ENCODE measurements at places on chromosomes 4 and X.

GRCh38 chrX:23383411-23383810 lies 48.8 kb downstream of the PTCHD1 start:
- DNase-seq, result peak; percentile 9

DNA sequence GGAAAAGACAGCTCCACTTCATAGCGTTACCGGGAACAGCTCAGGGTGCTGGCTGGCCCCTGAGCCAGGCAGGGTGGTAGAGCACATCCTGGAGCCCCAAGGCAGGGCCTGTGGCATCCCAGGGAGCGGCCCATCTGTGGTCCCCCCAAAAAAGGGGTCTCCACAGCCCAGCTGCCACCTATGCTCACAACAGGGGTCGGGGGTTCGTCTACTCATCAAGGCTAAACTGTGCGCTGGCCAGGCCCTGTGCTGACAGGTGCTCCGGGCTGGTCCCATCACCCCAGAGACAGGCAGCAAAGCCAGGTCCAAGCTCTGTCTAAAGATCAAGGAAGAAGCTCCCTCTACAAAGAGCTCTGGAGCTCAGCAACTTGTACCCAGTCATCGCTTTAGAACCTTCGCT lies 77.9 kb downstream of the DCTD start:
- no peak for DNase-seq

- DNase-seq, result no peak
These were observed 37.2 kb upstream of the SPANXC start for GRCh38 chrX:141279476-141279875.

DNA sequence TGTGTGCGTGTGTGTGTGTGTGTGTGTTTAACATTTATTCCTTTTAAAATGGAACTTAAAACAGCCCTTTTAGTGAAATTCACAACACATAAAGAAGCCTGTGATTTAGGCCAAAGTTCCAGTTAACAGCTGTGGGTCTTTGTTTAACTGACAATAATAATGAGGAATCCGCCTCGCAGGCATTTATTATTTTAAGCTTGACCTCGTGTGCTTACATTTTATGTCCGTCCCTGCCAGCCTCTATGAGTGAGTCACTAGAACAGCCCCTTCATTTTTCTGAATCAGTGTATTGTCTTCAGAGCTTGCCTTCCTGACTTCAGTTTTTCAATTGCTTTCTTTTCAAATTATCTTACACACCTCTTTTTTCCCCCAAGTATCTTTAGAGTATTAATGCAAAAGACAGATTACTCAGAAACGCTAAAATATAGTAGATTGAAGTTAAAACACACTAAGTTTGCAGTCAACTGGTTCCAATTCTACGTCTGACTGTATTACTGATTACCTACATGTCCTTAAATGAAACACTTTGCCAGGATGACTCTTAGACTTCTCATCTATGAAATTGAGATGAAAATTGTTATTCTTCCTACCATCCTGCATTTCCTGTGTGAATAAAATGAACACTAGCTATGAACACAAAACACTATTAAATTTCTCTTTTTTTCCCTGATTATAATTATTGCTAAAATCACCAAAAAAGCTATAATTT lies 319.6 kb upstream of the HS3ST1 start:
- no peak for DNase-seq

DNA sequence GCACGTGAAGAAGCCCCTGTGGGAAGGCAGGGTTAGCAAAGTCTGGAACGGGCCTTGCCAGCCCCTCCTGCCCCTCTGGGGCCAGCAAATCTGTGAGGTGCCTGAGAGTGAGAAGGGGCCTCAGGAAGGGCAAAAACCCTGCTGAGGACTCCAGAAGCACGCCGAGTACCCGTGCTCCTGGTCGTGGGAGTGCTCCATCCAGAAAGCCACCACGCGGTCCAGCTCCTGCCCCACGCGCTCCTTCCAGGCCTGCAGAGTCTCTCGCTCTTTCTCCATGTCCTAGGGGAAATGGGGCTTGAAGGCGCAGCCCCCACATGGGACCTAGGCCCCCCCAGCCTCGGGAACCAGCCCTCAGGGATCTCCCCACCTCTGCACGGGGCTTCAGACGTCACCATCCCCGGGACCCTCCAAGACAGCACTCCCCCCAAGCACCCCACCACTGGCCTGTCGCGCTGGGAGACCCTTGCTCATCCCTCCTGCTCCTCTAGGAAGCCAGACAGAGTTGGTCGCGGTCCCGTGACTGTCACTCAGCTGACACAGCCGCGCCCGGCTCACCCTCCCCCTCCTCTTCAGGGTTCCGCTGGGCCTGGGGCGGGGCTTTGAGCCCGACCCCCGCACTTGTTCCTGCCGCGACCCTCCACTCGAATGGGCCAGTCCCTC lies at the start of gene RENBP:
Gene RENBP, minus strand, starts transcription at position 504 of the 660 bp plus-strand sequence. Its CDS starts 33 bp downstream, at position 471.
- peak; percentile 35 for DNase-seq

DNA sequence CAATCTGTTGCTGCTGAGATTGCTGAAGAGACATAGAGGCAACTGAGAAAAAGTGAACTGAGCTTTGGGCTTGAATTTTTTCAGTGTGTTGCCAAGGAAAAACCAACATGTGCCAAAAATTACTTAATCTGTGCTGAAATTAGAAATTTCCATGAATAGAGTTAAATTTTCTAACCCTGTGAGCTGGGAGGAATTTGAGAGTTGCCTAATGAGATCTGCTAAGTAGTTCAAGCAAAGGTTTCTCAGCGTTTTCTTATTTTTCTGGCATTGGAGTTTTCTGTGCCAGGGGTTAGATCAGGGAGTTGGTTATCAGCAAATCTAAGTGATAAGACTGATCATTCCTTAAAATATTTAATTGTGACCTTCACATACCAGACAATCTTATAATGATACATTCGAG lies 457.5 kb upstream of the GNPDA2 start:
- DNase-seq, result no peak

DNA sequence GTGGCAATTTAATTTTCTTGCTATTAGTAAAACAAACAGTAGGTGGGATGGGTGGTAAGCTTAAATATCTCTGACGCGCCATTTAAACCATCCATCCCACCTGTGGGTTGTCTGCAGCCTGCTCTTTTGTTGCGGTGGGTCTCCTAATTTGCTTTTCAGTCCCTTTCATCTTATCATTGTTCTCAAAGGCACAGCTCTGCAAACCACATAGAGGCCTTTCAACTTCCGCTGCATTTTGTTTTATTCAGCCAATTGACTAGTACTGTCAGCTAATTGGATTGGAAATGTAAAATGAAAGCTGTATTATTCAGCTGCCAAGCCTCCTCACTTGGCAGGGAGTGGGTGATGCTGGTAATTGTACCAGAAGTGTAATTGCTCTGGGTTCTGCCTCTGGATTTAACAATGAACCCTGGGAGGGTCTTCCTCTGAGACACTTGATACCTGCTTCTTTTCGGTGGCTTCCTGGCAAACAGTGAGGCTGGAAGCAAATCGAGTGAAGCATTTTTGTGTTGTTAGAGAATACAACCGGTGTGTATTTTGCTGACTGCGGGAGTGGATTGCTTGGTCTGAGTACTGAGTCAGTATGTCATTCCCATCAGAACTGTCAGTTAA lies 165.6 kb downstream of the FRAS1 start:
- no peak for DNase-seq

- DNase-seq, result no peak
These were observed 352.4 kb downstream of the GRIA2 start for GRCh38 chr4:157572951-157573350.

DNA sequence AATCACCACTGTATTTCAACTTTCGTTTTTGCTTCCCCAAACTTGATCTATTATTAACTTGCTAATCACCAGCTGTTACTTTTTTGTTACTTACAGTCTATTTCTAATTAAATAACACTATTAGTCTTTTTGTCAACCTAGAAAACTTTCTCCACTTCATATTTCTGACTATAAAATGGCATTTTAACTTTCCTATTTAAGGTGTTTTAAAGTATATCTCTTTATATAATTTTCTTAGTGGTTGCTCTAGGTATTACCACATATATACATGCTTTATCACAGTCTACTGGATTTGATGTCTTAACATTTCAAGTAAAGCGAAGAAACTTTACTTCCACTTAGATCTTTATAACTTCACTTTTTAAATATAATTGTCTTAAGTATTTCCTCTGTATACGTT lies 421.2 kb downstream of the DCAF12L2 start:
- no peak for DNase-seq

DNA sequence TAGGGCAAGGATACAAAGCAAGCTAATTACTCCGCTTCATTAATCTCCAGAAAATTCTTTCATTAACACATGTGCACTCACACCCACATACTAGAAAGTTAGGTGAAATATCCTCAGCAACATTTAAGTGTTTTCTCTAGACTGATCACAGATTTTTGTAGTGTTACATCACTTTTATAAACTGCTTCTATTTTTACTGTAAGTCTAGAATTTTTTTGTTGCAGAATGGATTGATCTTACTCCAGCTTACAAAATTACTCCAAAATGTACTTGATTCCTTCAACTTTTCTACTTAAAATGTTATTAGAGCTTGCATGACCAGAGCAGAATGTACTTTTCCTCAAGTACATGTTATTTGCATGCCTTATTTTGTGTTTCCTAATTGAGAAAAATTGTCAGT lies 2325.2 kb downstream of the PCDH7 start:
- DNase-seq, result no peak

- DNase-seq, result no peak
These were observed 14.3 kb upstream of the AWAT1 start for GRCh38 chrX:70219938-70220764.

DNA sequence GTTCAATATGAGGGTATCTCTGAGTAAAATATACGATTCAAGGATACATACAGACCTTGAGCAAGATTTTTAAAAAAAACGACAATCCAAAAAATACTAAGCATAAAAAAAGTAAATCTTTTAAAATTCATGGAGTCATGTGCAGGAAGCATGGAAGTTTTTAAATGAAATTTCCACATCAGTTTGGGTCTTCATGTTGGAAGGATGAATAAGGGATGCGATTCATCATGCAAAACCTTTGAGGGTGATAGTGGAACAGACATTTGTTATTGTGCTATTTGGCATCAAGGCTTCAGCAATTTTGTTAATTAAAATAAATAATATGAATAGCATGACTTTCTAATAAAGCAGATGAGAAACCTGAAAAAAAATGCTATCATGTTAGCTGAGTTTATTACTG lies 815.0 kb upstream of the PCDH10 start:
- no peak for DNase-seq

DNA sequence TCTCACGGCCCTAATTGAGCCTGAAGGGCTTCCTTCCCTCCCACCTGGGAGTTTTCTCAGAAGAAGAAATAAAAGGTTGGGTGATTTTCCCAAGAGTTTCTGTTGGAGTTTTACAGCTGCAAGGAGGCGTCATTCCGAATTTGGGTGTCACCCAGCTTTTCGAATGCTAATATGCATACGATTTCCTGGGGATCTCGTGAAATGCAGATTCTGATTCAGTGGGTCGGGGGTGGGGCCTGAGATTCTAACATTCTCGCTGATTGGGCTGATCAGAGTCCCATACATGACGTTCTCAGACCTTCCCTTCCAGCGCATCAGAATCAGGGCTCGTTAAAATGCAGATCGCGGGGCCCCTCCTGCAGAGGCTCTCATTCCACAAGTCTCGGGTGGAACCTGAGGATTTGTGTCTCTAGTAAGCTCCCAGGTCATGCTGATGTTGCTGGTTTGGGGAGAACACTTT lies 125.8 kb upstream of the STX18 start:
- DNase-seq, result no peak

GRCh38 chrX:141341341-141341740 lies 99.0 kb upstream of the SPANXC start:
- DNase-seq, result no peak

- no peak for DNase-seq
These were observed 52.4 kb upstream of the GUCY1A1 start for GRCh38 chr4:155614111-155614762.

DNA sequence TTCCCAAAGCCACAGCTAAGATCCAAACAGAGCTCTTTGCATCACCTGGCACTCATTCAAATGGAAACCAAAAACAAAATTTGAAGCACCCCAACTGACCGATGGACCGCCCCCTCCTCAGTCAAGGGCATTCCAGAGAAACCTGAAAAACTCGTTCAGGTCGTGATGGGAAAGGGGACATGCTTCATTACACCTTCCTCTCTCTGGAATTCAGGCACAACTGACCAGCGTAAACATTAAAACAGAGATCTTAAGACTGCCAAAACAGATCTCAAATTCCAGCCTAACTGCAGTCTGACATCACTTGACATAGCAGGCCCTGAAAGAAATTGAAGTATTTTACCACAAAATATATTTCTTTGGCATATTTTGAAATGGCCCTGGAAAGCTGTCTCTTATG lies 28.5 kb downstream of the PTTG2 start:
- DNase-seq, result no peak

GRCh38 chrX:13646154-13646549 lies 6.8 kb upstream of the TCEANC start:
- peak; percentile 36 for DNase-seq

DNA sequence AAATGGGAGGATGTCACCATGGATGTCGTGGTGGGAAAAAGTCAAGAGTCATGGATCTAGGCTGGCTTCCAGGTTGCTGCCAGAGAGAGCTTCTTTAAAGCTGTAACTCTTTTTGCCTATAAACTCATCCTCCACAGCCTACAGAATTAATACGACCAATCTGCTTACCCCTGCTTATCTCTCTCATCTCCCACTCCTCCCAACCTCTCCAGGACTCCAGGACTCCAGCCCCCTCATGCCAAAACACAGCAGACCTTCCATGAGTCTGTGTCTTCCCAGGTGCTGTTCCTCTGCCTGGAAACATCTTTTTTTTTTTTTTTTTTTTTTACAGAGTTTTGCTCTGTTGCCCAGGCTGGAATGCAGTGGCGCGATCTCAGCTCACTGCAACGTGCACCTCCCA lies 15.3 kb upstream of the SLC10A4 start:
- DNase-seq, result no peak

DNA sequence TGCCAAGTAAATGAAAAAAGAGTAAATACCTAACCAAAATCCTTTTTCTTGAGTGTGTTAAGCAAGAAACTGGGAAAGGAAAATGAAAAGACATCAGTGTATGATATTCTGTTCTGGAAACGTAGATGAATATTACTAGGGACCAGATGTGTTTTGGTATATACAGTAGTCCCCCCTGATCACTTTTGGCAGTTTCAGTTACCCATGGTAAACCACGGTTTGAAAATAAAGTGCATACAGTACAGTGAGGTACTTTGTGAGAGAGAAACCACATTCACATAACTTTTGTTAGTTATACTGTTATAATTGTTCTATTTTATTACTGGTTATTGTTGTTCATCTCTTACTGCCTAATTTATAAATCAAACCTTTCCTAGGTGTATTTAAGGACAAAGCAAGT lies 250.9 kb downstream of the TENM3 start:
- DNase-seq, result no peak
